A549 treated with Mapracorat at 1 μM for 4 hours (cell line): ENCODE measurements at places on chromosomes 3 and 15. TPM values are rescaled to one million over a fixed set of nuclear protein-coding genes. Genes with fewer than 3 reads are reported as not detected.

DUOXA2 gene
- total RNA-seq, result not detected in 5 replicates

GPR62 gene
- not detected in 5 replicates for total RNA-seq

PATL2 gene
- total RNA-seq, result 0.23 to 0.29 TPM (median 0.23 TPM) in 3 of 5 replicates, not detected in the others

SEMA3G gene
- 0.04 to 0.12 TPM (median 0.06 TPM) in 5 replicates for total RNA-seq

LRRIQ4 gene
- total RNA-seq, result not detected in 5 replicates

PARP15 gene
- not detected in 5 replicates for total RNA-seq

EPB42 gene
- total RNA-seq, result not detected in 5 replicates

SUCNR1 gene
- total RNA-seq, result 0.06 to 0.16 TPM (median 0.12 TPM) in 5 replicates

CCR8 gene
- not detected in 5 replicates for total RNA-seq

LRRK1 gene
- 12.6 to 19.9 TPM (median 18.0 TPM) in 5 replicates for total RNA-seq

MAPK6 gene
- 38.9 to 55.0 TPM (median 52.0 TPM) in 5 replicates for total RNA-seq
